ENCODE measurements at places on chromosomes 3 and 15. TPM values are rescaled to one million over a fixed set of nuclear protein-coding genes. Genes with fewer than 3 reads are reported as not detected.

Gene GNB5
- 8.9 TPM for total RNA-seq

Gene PLCH1
- 0.44 TPM for total RNA-seq

Gene IRAK2
- total RNA-seq = 0.80 TPM

Gene MUSTN1
- 165 TPM for total RNA-seq

Gene ZNF860
- total RNA-seq = 0.62 TPM

Gene DZIP3
- 16.6 TPM for total RNA-seq

Gene ECE2
- total RNA-seq = not detected

Gene ADIPOQ
- total RNA-seq = not detected

Gene AMOTL2
- 52.6 TPM for total RNA-seq

Gene TMEM212
- 0.09 TPM for total RNA-seq

Gene PARP15
- 3.2 TPM for total RNA-seq

Gene UACA
- 117 TPM for total RNA-seq

Gene CEP97
- total RNA-seq = 17.8 TPM

Gene RPS27L
- total RNA-seq = 72.8 TPM

Gene UMPS
- 20.5 TPM for total RNA-seq

Gene GADL1
- total RNA-seq = 19.8 TPM

Gene CFAP91
- total RNA-seq = 1.4 TPM

Gene GOLGA8T
- total RNA-seq = 0.27 TPM

Gene TMEM45A
- total RNA-seq = 19.7 TPM

Gene MITF
- total RNA-seq = 9.6 TPM

Gene RPUSD2
- 11.0 TPM for total RNA-seq

Gene SPINK8
- not detected for total RNA-seq

Gene SMCO1
- 1.6 TPM for total RNA-seq

Gene TIGIT
- 0.09 TPM for total RNA-seq

Gene MEGF11
- total RNA-seq = 0.35 TPM

Gene GREM1
- total RNA-seq = 1.3 TPM

Gene LRRIQ4
- 0.09 TPM for total RNA-seq

Gene TRIM42
- not detected for total RNA-seq

Gene WNT5A
- total RNA-seq = 10.6 TPM

Gene DNASE1L3
- total RNA-seq = 0.89 TPM

Gene CPNE9
- total RNA-seq = 0.09 TPM

Gene GOLGA8S
- 0.18 TPM for total RNA-seq

Gene SGO1
- 4.2 TPM for total RNA-seq

Gene ETV5
- total RNA-seq = 29.1 TPM

Gene P3H2
- 30.8 TPM for total RNA-seq

Gene DNAH12
- total RNA-seq = 0.58 TPM

Gene KCNMB3
- 2.1 TPM for total RNA-seq

Gene LYZL4
- not detected for total RNA-seq

Gene SPESP1
- total RNA-seq = 2.7 TPM

Gene ATOSA
- total RNA-seq = 16.5 TPM

Gene TMC3
- 0.04 TPM for total RNA-seq

Gene MUC20
- 0.66 TPM for total RNA-seq

Gene FBXO45
- total RNA-seq = 10.5 TPM

Gene RAB6B
- total RNA-seq = 2.0 TPM

Gene AMIGO3
- 1.2 TPM for total RNA-seq

Gene MUC4
- total RNA-seq = 0.18 TPM

Gene NOX5
- total RNA-seq = 0.09 TPM

Gene VILL
- total RNA-seq = 7.2 TPM

Gene C3orf22
- total RNA-seq = 0.04 TPM

Gene RARB
- 23.2 TPM for total RNA-seq

Gene COL8A1
- total RNA-seq = 1.1 TPM

Gene LRRK1
- total RNA-seq = 4.5 TPM

Gene CLDN1
- 2.1 TPM for total RNA-seq

Gene DAPK2
- total RNA-seq = 4.0 TPM

Gene CCNB2
- total RNA-seq = 13.9 TPM

Gene ALDH1L1
- 0.18 TPM for total RNA-seq

Gene SERINC4
- total RNA-seq = 0.18 TPM

Gene SLC2A2
- total RNA-seq = under 0.01 TPM

Gene CCDC174
- total RNA-seq = 21.0 TPM

Gene SNX22
- 0.49 TPM for total RNA-seq

Data from muscle of leg (tissue), 16 donors.